ENCODE measurements at places on chromosomes 11 and 22.

DNA sequence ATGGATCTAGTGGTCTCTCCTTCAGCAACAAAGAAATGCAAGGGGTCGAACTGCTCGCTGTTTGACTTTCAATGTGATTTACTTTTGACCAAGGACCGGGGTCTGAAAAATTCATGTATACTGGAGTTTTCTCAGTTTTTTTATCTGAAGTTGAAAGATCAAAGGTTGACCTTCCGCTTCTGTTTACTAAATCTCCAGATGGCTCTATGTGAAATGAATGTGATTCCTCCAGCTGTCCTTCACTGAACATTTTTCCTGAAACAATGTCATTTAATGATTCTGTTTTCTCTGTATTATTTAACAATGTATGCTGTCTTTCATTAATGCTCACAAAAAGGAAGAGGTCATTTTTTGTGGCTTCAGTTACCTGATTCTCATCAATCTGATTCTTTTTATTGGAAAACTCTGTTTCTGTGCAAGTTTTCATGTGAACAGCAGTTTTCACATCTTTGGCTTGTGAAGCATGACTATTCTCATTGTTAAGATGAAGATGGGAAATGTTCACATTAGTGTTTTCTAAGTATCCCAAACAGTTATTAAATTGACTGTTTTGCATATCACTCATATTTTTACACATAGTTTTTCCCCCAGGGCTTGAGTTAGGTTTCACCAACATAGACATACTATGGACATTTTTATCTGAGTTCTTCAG lies 30.0 kb downstream of the EIF3M start:
- DNase-seq = no peak

DNA sequence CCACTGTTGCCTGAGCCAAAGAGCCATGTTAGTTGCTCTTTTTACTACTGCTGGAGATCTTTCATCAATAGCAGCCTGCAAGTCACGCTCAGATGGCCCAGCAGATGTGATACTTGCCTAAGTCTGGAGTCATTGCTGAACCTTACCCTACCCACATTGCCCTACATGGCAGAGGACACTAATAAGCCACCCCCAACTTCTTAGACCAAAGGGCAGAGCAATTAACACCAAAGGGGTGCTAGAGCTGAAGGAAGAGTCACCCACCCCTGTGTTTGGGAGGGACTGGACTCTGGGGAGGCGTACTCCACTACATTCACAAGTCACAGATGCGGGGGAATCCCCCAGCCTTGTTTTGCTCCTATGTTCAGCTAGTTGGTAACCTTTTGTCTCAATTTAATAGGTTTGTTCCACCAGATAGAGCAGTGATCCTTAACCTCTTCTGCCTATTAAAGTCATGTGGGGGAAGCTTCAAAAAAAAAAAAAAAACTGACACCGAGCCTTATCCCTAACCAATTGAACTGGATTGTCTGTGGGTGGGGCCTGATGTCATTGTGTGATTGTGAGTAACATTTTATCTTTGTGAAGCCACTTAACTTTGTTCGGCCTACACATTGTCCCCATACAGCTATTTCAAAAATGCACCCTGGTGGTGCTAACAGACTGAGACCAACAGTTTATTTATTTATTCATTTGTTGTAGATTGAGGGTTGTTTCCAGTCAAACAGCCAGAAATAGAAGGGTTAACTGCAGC lies 13.1 kb downstream of the ADM start:
- DNase-seq = no peak

DNA sequence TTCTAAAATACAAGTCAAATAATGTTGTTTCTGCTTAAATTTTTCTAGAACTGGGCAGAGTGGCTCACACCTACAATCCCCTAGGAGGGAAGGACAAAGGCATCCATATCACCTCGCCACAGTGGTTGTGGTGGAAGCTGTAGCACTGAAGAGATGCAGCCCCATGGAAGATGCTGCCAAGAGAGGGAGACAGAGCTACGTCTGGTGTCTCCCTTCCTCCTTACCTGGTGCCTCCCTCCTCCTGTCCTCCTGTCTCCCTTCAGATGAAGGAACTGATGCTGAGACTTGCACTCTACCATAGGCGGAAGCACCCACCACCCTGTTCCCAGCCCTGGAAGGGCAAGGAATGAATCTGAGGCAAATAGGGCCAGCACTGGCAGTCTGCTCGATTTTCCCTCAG lies 22.3 kb downstream of the MMP27 start:
- no peak for DNase-seq

DNA sequence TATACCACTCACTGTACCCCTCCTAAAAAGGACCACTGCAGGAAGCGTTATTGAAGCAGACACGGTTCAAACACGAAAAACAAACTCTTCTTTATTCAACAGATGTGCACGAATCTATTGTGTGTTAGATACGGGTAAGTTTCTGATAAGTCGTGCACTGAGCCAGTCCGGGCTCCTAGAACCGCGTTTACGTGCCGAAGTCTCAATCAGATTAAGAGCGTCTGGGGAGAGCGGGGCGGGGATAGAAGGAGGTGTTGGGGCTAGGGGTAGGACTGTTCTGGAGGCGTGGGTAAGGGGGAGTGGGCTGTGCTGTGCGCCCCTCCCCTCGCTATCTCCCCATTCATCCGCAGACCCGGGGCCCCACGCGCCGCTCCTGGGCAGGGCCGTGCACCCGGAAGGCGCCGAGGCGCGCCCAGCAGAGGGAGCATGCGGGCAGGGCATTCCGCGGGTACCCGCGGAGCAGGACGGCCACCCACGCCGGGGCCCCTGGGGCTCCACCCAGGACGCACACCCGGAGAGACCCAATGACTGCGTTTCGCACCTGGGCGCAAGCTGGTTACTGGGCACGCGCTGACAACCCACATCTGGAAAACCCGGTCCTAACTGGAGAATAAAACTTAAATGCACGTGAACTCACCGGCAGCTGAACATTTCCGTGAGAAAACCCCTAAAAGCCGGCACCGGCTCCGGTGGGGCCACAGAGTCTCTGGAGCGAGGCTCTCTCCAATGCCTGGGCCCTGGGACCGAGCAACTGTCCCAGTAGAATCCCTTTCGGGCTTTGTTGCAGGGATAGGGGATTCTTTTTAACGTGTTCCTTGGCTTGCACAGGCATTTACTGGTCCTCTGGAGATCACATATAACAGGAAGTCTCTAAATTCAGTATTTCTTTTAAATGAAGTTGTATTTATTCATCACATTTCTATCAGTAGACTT lies 40.6 kb downstream of the WEE1 start:
- no peak for DNase-seq

DNA sequence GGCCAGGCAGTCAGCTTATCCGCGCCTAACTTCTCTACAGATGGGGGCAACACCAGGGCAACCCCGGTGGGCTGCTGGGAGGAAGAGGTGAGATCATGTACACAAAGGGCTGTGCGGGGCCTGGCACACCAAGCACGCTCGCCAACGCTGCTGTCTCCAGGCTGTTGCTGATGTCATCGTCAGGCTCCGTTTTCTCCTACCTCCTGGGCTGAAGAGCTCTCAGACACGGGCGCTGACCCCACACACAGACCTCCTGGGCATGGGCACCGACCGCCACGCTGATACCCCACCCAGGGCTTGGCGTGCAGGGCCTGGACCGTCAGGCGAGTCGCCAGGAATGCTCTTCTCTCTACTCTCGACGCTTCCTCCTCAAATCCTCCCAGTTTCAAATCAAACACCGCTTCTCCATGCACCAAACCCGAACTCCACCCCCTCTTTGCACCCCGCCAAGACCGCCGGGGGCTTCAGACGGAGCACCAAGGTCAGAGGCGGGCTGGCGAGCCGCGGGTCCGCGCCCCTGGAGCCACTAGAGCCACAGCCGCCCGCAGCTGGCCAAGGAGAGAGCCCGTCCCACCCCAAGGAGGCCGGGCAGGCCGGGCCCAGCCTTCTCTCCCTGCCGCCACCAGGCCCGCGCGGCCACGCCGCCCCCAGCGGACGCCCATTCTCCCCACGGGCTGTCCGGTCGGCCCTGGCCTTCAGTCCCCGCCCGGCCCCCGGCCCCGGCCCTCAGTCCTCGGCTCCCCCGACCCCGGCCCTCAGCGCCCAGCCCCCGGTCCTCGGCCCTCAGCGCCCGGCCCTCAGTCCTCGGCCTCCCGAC lies 772 bp downstream of the SBF1 start:
- DNase-seq = no peak

DNA sequence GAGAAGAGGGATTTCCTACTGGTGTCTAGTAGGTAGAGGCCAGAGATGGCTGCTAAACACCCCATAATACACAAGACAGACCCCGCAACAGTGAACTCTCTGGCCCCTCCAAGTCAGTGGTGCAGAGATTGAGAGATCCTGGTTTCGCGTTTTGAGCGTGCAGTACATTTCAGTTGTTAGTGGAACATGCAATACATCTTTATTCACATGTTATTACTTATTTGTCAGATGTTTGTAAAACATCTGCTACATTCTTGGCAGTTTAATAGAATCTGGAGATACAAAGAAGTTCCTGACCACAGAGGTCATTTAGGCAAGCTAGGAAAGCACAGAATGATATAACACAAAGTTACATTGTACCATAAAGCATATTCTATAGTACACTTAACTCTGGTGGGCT lies 41.5 kb downstream of the ST3GAL4 start:
- no peak for DNase-seq

GRCh38 chr11:64796757-64797541 lies 6.1 kb downstream of the MAP4K2 start:
- DNase-seq = no peak

- no peak for DNase-seq
These were observed 727.1 kb downstream of the NELL1 start for GRCh38 chr11:21396342-21397008.

DNA sequence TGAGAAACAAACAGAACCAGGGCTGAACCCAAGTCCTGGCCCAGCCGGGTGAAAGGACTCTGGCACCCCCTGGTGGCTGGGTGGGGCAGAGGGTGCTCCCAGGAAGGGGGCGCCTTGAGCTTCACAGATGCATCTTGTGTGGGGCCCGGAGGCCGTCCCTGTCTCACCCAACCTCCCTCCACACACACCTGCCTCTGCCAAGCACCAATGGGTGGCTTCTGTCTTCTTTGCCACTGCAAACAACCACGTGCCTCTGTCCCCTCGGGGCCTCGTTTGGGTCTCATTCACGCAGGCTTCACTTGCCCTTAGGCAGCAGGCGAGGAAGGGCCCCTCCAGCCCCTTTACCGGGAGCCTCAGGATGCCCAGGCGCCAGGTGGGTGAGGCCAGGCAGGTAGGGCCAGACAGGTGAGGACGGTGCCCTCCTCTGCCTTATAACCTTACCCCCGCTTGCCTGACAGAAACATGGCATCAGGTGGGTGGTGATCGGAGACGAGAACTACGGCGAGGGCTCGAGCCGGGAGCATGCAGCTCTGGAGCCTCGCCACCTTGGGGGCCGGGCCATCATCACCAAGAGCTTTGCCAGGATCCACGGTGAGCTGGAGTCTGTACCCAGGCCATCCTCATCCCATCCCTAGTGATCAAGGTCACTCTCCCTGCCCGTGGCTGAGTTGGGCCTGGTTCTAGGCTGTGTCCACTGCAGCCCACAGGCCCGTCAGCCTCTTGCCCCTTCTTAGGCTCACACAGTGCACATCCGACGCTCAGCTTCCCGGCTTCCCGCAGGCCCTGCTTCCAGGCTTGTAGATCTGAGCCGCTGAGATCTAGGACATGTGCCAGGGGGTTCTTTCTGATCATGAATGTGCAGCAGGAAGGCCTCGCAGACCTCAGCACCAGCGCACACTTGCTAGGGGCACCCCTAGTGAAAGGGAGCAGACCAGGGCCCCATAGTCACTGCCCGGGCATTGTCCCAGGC lies 17.2 kb downstream of the POLR3H start:
- DNase-seq = no peak

DNA sequence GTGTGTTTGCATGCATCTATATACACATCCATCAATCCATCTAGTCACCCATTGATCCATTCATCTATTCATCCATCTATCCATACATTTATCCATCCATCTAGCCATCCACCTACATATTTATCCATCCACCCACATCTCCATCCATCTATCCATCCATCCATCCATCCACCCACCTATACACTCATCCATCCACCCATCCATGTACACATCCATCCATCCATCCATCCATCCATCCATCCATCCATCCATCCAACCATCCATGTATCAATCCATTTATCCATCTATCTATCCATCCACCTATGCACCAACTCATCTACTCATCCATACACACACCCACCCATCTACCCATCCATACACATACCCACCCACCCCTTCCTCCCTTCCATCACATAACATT lies 18.8 kb upstream of the MYEOV start:
- no peak for DNase-seq

- DNase-seq = peak; percentile 90
These were observed 52.0 kb upstream of the CHRNA10 start for GRCh38 chr11:3723014-3723708.

DNA sequence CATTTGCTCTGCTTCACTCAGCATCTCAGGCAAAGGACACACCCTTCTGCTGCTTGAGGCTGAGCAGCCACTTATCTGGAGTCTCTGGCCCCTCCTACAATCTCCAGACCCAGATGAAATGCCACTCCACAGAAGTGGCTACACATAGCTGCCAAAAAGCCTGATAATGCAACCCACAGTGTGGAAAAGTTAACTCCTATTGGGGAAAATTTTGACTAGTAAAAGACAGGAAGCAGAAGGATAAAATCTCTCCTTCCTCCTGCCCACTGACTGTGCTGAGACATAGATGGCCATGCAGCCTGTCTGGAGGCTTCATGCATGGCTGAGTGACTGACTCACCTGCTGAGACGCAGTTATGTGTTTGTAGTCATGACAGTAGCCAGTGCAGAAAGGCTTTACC lies 92.3 kb upstream of the TEAD1 start:
- DNase-seq = no peak

- DNase-seq = no peak
These were observed 88.7 kb downstream of the IGLL5 start for GRCh38 chr22:22976033-22976922.

GRCh38 chr11:68342459-68343158 lies 30.2 kb downstream of the LRP5 start:
- no peak for DNase-seq

GRCh38 chr11:65111744-65112545 lies at the start of gene TM7SF2:
Gene TM7SF2, plus strand, starts transcription at chr11:65111872. Its CDS starts 144 bp downstream, at chr11:65112016.
- peak; percentile 56 for DNase-seq

DNA sequence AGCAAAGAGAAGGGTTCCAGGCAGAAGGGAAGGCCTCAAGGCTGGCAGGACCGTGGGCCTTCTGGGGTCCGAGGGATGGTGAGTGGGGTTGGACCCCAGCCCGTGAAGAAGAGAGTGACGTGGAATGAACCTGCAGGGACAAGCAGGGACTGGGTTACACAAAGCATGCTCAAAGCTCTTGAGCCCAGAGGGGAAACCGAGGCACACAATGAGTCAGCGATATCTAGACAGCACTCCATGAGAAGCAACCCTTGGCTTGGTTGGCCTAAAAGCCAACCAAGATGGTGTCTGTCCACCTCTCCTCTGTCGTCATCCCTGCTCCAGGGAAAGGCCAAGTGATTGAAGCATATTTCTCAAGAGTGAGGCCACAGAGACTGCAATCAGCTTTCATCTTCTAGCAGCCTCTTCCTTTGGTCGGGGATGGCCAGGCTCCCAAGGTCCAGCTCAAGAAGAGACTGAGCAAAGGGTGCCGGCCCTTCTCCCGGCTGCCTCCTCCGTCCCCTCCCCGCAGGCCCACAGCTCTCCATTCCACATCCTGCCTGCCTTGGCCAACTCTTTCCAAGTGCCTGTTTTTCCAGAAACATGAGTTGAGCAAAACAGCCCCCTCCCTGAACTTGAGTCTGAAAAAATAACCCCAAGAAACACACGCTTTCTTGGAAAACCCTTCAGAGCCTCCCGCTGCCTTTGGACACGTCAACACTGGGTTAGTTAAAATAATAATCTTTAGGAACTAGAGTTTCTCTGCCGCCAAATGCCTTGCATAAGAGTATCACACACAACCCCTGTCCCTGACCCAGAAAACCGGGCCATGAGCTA lies 556.6 kb downstream of the MIAT start:
- DNase-seq = peak; percentile 91

- no peak for DNase-seq
These were observed 9.7 kb downstream of the KIRREL3 start for GRCh38 chr11:126990716-126991480.
